Inflammatory macrophage treated with lipopolysaccharide for 4 hours (primary cell): ENCODE measurements at places on chromosomes 16 and 17.
A peak's percentile ranks its signal among the peaks of the same experiment; 100 is the strongest.

- DNase-seq: no peak
Measured at GRCh38 chr17:3688027-3688553, 7.9 kb downstream of the P2RX5 start.

DNA sequence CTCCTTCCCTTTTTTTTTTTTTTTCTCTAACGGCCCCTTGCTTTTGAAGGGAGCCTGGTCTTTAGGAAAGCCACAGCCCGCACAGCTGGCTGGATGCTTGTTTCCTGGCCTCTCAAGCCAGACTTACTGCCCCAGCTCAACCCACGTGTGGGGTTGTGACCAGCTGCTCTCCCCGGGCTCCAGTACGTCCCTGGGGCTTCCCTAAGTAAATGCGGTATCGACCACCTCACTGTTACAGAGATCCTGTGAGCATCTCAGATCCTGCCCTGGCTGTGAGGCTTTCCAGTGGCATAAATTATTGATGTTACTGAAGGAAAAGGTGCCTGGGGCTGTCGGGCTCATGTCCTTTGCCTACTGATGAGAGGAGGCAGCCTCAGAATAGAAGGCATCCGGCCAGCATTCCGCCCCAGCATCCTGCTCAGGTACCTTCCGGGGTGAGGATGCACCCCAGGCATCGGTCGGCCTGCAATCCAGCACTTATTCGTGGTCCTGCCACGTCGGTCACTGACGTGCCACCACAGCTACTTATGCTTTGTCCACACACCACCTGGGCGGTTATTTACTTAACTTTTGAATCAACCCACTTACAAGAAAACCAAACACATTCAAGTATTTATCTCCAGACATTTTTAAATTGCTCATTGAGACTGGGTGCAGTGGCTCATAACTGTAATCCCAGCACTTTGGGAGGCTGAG, 9.6 kb downstream of the GPRC5B start:
- DNase-seq: no peak

- DNase-seq: no peak
Measured at GRCh38 chr17:77087650-77088454, 52.9 kb upstream of the SEC14L1 start.

DNA sequence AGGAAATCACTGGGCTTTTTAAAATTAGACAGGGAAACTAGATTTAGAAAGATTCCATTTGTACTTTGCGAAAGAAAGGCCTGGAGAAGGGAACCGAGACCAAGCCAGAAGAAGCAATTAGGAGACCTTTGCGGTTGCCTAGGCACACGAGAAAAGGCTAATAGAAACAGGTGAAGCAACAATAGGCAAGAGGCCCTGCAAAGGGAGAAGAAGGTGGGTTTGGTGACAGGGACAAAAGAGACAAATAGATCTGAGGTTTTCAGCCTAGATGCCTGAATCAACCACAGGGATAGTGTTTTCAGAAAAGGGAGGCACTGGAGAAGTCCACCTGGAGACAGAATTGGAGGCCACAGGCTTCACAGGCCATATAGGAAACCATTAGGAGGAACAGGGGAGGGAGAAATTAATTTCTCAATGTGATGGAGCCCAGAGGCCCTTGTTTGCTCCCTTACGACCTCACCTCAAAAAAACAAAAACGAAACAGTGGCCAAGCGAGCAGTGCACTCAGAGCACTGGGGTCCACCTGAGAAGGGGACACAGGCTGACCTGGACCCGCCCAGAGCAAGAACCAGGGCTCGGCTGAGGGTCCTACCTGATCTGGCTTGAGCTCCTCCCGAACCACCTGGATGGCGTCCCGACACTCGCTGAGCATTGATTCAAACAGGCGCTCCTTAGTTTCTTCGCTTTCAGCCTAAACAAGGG, 22.3 kb downstream of the SRP68 start:
- DNase-seq: peak; percentile 13

- DNase-seq: peak; percentile 54
Measured at GRCh38 chr16:3878610-3879009, 1.9 kb downstream of the CREBBP start.

- no peak for DNase-seq
Measured at GRCh38 chr17:55740511-55741355, 10.1 kb upstream of the PCTP start.

GRCh38 chr16:57821149-57821971, 19.1 kb upstream of the KIFC3 start:
- DNase-seq: no peak

- peak; percentile 37 for DNase-seq
Measured at GRCh38 chr17:73952480-73953205, 250.8 kb upstream of the RPL38 start.

GRCh38 chr17:3828151-3828851, 17.7 kb downstream of the NCBP3 start:
- DNase-seq: no peak

DNA sequence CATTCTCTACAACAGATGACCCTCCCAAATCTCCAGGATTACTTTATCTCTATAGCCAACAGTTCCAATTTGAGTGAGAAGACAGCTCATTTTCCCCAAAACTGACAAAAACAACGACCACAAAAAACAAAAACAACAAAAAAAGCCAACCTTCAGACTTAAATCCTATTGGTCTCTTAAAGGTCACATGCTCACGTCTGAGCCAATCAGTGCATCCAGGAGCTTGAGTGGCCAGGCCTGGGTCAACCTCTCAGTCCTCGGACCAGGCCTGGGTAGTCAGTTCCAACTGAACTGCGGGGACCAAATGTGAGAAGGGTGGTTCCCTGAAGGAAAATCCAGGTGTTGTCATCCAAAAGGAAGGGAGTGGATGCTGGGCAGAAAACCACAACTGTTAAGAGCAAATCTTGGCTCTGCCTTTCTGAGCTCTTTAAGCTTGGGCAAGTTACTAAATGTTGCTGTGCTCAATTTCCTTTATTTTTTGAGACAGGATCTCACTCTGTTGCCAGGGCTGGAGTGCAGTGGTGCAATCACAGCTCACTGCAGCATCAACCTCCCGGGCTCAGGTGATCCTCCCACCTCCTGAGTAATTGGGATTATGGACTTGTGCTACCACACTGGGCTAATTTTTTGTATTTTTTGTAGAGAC, 43.0 kb upstream of the MSI2 start:
- no peak for DNase-seq

GRCh38 chr16:4680673-4681470, 12.5 kb upstream of the NUDT16L1 start:
- no peak for DNase-seq

DNA sequence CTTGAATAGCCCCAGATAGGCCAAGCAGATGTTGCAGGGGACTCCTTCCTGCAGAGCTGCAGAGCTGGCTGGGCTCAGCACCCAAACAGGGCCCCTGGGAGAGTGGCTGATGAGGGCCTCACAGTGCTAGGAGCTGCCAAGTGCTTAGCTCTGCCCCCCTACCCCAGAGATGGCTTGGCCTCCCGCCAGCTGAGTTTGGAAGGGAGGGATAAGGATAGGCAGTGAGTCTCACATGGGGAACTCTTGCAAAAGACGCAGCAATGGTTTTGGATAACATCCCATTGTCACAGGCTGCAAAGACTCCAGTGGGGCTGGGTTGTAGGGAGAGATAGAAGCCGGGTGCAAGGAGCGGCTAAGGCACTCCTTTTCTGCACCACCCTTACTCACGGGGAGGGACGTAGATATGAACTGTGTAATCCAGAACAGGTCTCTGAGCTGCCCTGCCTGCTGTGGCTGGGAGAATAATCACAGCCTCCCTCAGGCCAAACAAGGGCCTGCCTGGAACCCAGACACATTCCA, 52.9 kb upstream of the MAF start:
- DNase-seq: no peak

- DNase-seq: no peak
Measured at GRCh38 chr16:69732101-69732500, 5.7 kb upstream of the NQO1 start.

DNA sequence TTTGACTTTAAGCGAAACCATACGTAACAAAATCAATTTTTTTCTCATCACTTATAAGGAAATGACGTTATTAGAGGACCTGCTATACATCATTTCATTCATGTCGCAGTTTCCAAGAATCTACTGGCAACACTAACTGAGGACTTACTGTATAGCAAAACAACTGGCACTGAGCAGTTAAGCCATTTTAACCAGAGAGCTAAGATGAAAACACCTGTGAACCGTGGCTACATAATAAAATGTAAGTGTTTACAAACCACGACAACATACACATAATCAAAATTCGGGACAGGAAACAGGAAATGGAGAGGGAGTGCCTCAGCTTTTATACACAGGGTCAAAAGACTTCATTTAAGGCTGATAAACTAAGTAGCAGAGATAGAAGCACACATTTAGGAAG, 29.5 kb downstream of the METTL16 start:
- no peak for DNase-seq

GRCh38 chr16:66695935-66696668, 441 bp downstream of the CMTM4 start:
- DNase-seq: no peak
